Stimulated activated CD8-positive, alpha-beta memory T cell treated with anti-CD3 and anti-CD28 coated beads, Interleukin-15, amount 100 ng/mL, for 1 hour (primary cell): ENCODE measurements at places on chromosomes 4 and X.

- no peak for DNase-seq
Observed at GRCh38 chrX:120262859-120263708, 12.5 kb downstream of the ZBTB33 start.

DNA sequence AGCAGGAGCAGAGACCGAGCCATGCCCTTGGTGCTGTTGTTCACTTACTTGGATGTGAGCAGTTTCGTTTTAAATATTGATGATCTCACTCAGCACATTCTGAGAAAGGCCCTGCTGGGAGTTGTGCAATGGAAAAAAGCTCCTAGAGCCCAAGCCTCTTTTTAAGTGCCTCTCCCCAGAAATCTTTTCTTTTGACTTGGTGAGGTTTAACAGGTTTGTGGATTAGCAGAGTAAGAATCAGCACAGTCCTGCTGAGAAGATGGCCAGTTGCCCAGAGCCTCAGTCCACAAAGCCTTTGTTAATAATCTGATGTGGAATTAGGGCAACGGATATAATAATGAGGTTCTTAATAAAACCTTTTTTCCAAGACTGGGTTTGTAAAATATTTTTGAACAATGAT, 157.5 kb upstream of the ATP6AP2 start:
- DNase-seq, result no peak

DNA sequence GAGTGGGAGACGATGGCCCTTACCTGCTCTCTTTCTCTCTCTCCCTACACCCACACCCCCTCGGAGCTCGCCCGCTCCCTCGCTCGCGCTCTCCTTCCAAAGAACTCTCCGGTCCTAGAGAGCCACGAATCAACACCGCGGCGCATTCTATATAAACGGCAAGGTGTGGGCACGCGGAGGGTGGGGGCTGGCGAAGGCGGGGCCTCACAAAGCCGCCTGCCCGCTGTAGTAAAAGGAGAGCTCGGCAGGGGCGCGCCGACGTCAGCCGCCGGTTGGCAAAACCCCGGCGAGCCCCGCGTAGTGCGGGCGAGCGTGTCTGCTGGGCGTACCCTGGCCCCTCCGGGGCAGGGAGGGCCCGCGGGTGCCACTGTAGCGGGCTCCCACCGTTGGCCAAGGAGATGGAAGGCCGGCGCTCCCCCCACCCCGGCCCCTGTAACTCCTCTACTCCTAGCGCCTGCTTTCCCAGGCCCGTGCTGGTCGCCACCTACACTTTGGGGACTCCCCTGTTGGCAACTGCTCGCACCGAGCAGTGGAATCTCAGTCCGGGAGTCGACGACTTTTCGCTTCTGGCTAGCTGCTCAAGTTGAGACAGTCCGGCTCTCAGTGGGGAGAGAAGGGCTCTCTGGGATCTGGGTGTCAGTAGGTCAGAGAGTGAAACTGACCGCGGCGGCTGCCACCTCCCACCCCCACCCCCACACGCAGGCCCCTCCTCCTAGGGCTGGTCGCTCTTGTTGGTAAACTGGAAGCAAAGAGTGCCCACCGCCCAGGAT, 325.5 kb upstream of the F9 start:
- DNase-seq, result no peak

GRCh38 chr4:95124906-95125504, 367.2 kb downstream of the BMPR1B start:
- DNase-seq, result no peak

- DNase-seq, result no peak
Observed at GRCh38 chrX:102652031-102652688, 877 bp downstream of the GPRASP1 start.
